ENCODE measurements at places on chromosomes 12 and 14.

- DNase-seq, result no peak
These were observed 167.9 kb downstream of the FOXN3 start for GRCh38 chr14:89249065-89249695.

- DNase-seq, result no peak
These were observed 27.5 kb downstream of the SLC25A29 start for GRCh38 chr14:100278702-100279101.

GRCh38 chr12:65649126-65649525, 175.2 kb upstream of the HMGA2 start:
- DNase-seq, result no peak

GRCh38 chr12:110927546-110927945, 7.2 kb upstream of the MYL2 start:
- no peak for DNase-seq

GRCh38 chr12:58029260-58029659, 87.9 kb downstream of the ATP23 start:
- no peak for DNase-seq

DNA sequence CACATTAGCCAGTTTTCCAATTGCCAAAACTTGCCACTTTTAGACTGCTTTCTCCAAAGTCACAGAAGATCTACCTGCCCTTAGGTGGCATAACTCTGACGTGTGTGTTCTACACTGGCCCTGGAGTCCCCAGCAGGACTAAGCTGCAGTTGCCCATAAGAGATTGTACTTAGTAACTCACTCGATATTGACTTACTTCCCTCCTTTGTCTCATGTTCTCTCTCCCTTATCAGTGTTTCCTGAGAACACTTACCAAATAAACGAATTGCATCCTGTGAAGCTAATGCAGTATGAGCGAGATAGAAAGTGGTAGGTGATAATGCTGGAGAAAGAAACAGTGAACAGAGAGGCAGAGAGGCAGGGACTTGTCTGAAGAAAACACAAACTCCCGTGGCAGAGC, 117.2 kb downstream of the NUAK1 start:
- DNase-seq, result no peak

GRCh38 chr12:115155665-115156645, 472.0 kb upstream of the TBX3 start:
- no peak for DNase-seq

GRCh38 chr12:114592946-114593345, 91.0 kb downstream of the TBX3 start:
- DNase-seq, result no peak

- no peak for DNase-seq
These were observed 87.0 kb downstream of the ERC1 start for GRCh38 chr12:1078002-1078401.

- DNase-seq, result no peak
These were observed 15.6 kb upstream of the TFCP2 start for GRCh38 chr12:51188359-51189051.

DNA sequence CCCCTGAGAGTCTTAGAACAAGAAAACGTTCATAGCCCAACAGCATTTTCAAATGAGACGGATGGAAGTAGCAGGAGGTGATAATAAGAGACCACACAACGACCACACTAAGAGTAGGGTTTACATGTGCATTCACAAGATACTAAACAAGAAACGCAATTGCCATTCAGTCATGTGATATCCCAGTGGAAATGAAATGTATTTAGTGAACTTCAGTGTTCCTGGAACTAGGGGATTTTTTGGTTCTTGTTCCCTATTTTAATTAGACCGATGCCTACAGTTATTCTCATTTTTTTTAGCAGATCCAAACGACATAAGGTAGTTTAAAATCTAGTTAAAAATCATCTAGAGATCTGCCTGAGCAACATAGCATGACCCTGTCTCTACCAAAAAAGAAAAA, 150.0 kb downstream of the GPR65 start:
- no peak for DNase-seq

- no peak for DNase-seq
These were observed 205.1 kb upstream of the FSCB start for GRCh38 chr14:44712024-44712815.

GRCh38 chr12:11228296-11228879, 41.1 kb downstream of the PRB3 start:
- no peak for DNase-seq

DNA sequence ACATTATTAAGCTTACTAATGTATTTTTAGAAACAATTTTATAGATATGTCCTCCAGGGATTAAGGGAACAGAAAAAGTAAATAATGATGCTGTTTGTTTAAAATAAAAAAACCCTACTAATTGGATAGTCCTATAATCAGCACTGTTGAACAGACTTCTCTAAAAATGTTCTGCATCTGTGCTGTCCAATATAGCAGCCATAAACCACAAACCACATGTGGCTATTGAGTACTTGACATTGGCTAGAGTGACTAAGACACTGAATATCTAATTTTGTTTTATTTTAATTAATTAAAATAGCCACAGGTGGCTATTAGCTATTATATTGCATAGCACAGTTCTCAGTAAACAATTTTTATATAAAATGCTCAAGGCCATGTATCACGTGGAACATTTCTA, 210.4 kb downstream of the DPY19L2 start:
- DNase-seq, result no peak

GRCh38 chr14:73935666-73936065, 14.2 kb downstream of the FAM161B start:
- DNase-seq, result no peak
